ENCODE measurements at places on chromosomes 1 and 21. TPM values are rescaled to one million over a fixed set of nuclear protein-coding genes. Genes with fewer than 3 reads are reported as not detected.

Gene TUFT1
- total RNA-seq: 6.9 TPM

Gene RAB7B
- total RNA-seq: 0.54 TPM

Gene TCHH
- 0.27 TPM for total RNA-seq

DNA sequence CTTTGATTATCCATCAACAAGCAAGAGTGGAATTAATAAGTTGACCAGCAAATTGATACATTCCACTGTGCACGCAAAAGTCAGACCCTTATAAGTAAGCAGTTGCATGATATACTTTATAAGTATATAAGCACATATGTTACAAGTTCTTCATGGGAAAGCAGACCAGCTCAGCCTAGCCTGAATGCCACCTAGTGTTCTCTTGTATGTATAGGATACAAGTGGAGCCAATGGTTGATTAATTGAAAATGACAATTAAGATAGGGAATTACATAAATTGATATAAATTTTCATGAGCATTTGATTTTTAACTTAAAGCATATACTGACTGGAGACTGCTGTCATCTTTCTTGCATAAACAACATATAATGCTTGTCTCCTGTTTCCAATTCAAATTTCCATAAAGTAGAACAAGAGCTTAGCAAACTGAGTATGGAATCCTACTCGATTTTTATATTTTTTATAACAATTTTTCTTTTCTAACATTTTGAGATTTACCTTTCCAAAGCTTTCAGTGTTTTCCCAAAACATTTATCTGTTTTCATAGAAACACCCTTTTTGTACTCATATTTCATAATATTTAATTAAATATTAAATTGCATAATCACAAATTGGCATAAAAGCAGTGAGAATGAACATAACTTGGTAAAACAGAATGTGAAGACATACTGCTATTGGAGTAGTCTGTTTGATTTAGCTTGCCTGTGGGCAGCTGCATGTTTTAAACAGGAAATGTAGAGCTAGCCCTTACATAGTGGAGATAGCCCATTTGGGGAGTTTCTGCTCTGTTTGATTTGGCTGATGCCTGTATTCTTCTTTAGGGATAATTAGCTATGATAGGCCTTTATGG, 62.8 kb downstream of the MAGI3 start:
- no peak for DNase-seq

DNA sequence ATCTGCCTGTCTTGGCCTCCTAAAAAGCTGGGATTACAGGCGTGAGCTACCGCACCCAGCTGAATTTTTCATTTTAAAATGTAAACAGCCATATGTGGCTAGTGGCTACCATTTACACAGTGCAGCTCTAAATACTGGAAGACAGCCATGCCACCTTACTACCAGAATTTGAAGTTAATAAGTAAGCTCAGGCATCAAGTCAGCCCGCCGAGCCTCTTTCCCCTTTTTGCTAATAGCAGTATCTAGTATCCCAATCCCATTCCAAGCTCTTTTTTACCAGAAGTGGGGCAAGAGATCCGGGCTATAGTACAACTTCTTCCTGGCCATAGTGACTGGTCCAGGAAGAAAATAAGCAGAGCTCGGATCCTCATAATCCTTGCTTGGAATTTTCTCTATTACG, 15.1 kb downstream of the TAF13 start:
- DNase-seq: no peak

GRCh38 chr1:150002217-150002616, 8.3 kb downstream of the OTUD7B start:
- DNase-seq: no peak

GRCh38 chr1:233446935-233447334, 119.4 kb downstream of the MAP3K21 start:
- DNase-seq: no peak
